Osteocyte (in vitro differentiated cells): ENCODE measurements at places on chromosomes 7 and 10. TPM values are rescaled to one million over a fixed set of nuclear protein-coding genes. Genes with fewer than 3 reads are reported as not detected.

The CD36 gene
- 0.08 and 0.86 TPM in 2 replicates for total RNA-seq

DNA sequence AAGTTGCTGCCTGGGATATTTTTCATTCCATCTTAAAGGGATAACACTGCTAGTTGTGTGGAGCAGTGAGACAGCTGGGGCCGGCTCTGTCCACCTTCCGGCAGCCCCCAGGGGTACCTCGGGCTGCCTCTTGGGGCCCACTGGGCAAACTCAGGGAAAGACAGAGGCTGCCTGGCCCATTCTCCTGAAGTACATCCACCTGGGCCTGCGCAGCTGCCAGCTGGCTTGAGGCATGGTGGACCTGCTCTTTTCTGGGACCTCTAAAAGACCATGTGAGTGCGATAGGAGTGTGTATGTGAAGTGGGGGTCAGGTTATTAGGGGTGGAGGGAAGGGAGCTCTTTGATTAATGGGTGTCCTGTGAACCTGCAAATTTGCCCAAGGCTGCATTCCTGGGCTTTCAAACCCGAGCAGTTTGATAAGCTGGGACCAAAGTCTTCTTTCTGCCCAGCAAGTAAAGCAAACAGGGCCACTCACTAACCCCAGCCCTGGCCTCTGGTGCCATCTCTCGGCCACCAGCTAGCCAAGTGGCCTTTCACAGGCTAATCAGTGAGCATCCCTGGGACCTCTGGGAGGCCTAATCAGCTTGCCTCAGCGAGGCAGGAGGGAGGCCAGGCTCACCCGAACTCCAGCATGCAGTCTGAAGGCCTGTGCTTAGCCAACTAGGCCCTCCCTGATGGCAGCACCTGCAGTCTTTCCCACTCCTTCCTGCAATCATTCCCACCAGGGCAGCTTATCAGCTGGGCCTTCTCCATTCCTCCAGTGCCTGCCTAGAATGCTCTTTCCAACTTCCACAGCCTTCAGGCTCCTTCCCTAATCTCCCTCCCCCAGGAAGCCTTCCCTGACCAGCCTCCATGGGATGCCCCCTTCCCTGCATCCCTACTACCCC is 954.7 kb upstream of the ZNF722 start:
- peak; percentile 84 for DNase-seq
- H3K36me3 ChIP-seq = peaks cover 3% of the 10 kb centered on the region
- no peaks in the 10 kb centered on the region for H3K27me3 ChIP-seq
- no peaks in the 10 kb centered on the region for H3K4me1 ChIP-seq

The UBTD1 gene
- 25.6 and 27.7 TPM in 2 replicates for total RNA-seq

The FANK1 gene
- 0.81 and 2.0 TPM in 2 replicates for total RNA-seq

- no peak overlapping the region for H3K4me3 ChIP-seq
- H3K27ac ChIP-seq = no peak overlapping the region
- DNase-seq = no peak
- peaks cover 12% of the 10 kb centered on the region for H3K4me1 ChIP-seq
Measured at GRCh38 chr7:151376218-151376902, 33.5 kb downstream of the WDR86 start.

The MBL2 gene
- total RNA-seq = not detected in 2 replicates

GRCh38 chr10:28130267-28130666 is 131.4 kb upstream of the ODAD2 start:
- H3K27me3 ChIP-seq = no peaks in the 10 kb centered on the region
- no peak for DNase-seq
- peak overlapping the region; percentile 6 for H3K27ac ChIP-seq
- peaks cover 60% of the 10 kb centered on the region for H3K36me3 ChIP-seq
- H3K4me3 ChIP-seq = no peak overlapping the region

- no peak overlapping the region for H3K27ac ChIP-seq
- H3K36me3 ChIP-seq = no peaks in the 10 kb centered on the region
- no peak for DNase-seq
- H3K4me1 ChIP-seq = peaks cover 5% of the 10 kb centered on the region
- no peak overlapping the region for H3K4me3 ChIP-seq
- no peaks in the 10 kb centered on the region for H3K27me3 ChIP-seq
Measured at GRCh38 chr7:46649876-46650275, 728.8 kb upstream of the IGFBP3 start.

GRCh38 chr7:105261689-105262088 is 127.0 kb downstream of the SRPK2 start:
- H3K27me3 ChIP-seq = no peaks in the 10 kb centered on the region
- no peak for DNase-seq
- H3K27ac ChIP-seq = no peak overlapping the region
- peaks cover 3% of the 10 kb centered on the region for H3K36me3 ChIP-seq
- no peak overlapping the region for H3K4me3 ChIP-seq

DNA sequence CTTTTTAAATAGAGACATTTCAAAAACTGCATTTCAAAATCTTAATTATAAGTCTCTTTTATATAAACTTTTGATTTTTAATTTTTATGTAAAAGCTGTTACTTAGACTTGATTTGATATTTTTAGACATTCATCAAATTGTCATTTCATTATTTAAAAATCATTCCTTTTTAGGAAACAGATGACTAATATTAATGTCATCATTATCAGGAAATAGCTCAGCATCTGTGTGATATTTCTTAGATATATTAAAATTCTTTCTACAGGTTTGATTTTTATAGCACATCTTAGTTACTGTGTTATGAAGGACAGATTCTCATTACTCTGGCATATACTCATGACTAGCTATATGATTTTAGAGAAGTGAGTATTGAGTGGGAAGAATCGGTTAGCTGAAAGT is 17.2 kb downstream of the RUNDC3B start:
- no peaks in the 10 kb centered on the region for H3K4me1 ChIP-seq
- H3K4me3 ChIP-seq = no peak overlapping the region
- H3K27ac ChIP-seq = no peak overlapping the region
- no peaks in the 10 kb centered on the region for H3K36me3 ChIP-seq
- no peak for DNase-seq
- no peaks in the 10 kb centered on the region for H3K27me3 ChIP-seq
